ENCODE measurements at places on chromosomes 2 and 18.
A peak's percentile ranks its signal among the peaks of the same experiment; 100 is the strongest.

DNA sequence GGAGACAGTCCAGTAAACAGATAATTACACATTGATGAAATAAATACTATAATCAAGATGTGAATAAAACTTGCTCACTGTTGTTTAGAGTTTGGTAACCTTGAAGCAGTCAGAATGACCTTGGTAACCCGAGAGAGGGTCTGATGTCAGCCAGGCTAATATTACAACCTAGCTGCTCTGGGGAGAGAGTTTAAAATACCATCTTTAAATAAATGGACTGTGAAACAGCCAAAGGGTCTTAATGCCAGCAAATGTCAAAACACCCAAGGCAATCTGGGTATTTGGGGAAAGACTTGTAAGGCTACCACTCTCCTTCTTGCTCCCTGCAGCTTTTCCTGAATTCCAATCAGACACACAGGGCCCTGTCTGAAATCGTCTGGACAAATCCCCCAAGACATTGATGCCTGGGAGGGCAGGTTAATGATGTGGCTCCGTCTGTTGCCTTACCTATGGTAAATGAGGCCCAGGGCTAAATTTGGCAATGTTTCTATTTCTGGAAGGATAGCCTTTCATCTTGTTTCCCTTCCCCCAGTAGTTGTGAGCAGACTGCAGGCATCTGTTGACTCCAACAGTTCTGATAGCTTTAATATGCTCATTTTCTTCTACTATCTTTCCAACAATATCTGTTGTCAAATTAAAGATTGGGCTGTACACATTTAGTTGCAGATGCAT is 43.0 kb upstream of the ITGB6 start:
- DNase-seq, result peak; percentile 30

- no peak for DNase-seq
Observed at GRCh38 chr2:65043001-65043400, 13.2 kb upstream of the CEP68 start.

DNA sequence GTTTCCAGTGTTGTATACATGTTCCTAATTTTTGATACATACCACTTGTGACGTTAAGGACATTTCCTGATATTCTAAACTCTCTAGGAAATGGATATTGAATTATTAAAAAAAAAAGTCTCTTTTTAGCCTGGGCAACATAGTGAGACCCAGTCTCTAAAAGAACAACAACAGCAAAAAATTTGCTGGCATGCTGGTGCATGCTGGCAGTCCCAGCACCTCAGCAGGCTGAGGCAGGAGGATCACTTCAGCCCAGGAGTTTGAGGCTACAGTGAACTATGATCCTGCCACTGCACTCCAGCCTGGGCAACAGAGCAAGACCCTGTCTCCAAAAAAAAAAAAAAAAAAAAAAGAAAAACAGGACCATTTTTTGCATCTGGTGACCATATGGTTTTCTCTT is 10.5 kb upstream of the PPP4R3B start:
- no peak for DNase-seq

DNA sequence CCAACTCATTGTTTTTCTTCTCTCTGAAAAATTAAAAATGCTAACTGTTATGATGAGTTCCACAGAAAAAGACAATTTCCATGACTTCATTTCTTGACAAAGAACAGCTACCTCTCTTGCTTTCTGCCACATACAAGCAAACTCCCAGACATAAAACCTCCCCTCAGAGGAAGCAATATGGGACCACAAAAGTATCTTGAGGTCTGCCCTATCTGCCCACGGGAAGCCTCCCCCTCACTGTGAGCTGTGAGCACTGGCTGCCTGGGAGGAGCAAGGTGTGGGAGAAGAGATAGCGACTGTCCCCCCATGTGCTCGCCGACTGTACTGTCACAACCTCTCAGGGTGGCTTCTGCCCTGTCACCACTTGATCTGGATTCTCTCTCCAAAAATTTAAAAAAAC is 69.7 kb upstream of the NRP2 start:
- DNase-seq, result no peak

- DNase-seq, result no peak
Observed at GRCh38 chr2:38722271-38723061, 28.7 kb downstream of the SRSF7 start.

GRCh38 chr18:62802523-62802922 is 87.2 kb downstream of the PHLPP1 start:
- peak; percentile 47 for DNase-seq
